GM20000 (cell line): ENCODE measurements at places on chromosomes 5 and 9.

- DNase-seq: no peak
Measured at GRCh38 chr5:172528440-172528839, 74.1 kb upstream of the SH3PXD2B start.

DNA sequence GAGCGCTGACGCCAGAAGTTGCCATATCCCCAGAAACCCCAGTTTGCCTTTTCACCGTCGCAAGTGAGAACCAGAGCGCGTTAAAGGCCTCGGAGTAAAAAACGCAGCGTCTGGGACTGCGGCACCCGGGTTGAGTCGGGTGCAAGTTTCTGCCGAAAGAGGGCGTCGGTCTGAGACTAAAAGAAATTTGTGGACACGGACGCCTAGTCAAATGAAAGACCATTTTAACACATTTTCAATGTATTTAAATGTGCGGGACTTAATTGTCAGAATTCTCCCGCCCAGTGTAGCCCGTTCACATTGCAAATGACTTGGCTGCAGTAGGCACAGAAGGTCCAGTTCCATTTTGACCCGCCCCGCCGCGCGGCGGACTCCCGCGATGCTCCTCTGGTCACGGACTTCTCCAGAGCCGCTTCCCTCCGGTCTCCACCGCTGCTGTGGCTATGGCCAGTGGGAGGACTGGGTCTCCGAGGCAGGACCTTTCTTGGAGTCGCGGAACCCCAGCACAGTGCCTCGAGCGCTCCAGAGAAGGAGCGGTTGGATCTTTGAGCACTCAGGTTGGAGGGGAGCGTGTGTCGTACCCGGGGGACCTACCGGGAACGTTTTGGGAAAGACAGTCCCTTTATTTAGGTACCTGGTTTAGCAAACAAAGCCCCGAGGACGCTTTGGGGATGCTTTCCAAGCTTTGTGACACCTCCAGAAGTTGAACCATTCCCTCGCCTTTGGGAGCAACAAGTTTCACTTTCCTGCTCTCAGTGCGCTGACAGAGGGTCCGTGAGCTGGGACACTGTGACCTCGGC lies 1.2 kb upstream of the NPR3 start:
- DNase-seq: peak; percentile 77

GRCh38 chr5:162429142-162429541 lies 361.6 kb downstream of the GABRG2 start:
- no peak for DNase-seq

DNA sequence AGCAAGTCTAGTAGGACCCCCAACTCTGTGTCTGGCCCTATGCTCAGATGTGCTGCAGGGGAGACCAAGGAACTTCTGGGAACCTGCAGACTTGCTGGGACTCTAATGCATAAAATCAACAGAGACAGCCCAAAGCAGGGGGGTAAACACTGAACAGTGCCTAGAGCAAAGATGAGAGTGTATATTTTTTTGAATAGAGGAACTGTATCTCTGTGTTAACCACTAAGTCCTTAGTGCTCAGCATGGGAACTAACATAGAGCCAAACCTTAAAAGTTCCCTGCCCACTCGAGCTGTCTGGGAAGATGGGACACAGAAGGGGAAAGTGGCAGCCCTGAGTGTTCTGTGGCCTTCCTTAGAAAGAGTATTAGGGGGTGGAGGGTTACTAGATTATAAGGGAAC lies 51.9 kb downstream of the C5orf15 start:
- no peak for DNase-seq

- DNase-seq: no peak
Measured at GRCh38 chr9:126024581-126025230, 277.5 kb downstream of the PBX3 start.

DNA sequence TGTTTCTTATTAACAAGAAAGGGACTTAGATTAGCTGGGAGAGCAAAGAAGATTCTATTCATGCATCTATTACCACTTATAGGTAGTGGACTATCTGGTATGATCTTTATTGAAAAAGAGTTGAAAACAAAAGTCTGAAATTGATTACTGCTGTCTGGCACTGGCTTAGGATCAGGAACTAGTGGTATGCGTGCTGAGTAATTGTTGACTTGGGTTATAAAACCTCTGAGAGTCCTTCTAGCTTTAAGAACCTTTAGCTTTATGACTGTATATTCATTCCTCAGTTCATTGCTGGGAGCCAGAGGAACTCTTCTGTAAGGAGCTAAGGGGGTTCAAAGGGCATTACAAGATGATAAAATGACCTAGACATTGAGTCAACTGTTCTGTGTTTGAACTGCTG lies 7.6 kb downstream of the SLC1A1 start:
- no peak for DNase-seq

DNA sequence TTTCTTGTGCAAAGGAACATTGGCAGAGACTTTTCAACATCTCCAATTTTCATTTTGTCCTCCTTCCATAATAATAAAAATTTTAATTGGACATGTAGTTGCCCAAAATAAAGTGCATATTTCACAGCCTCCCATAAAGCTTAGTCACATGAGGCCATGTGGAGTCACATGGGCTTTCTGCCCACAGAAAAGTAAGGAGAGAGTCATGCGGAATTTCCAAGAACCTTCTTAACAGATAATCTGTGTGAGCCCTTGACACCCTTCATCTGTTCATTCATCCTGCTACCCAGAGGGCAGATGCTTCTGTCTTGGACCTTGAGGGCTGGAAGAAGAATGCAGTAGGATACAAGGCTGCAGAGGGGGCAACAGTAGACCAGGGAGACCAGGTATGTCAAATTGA lies 60.7 kb downstream of the APTX start:
- DNase-seq: no peak

- no peak for DNase-seq
Measured at GRCh38 chr5:166382031-166382430, 1909.4 kb upstream of the WWC1 start.

- DNase-seq: no peak
Measured at GRCh38 chr5:142400415-142400814, 75.6 kb upstream of the SPRY4 start.

DNA sequence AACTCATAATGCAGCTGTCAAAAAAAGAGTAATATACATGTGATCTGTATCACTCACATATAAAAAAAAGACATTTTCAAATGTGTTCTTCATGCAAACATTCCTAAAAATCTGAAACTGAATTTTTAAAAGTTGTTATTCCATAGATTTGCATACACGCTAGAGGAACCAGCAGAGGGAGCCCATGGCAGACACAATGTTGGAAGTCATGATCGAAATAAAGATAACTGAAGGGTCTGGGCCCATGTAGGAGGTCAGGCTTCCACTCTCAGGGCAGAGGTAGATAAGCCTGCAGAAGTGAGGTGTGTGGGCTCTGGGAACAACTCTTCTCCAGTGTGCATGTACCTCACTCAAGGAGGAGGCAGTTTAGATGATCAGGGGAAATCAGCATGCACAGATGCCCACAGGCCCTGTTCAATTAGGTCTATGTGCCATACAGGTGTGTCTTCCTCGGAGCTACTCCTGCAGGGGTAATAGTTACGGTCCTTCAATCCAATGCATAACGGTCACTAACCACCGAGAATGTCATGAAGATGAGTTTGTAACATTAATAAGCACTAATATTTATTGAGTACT lies 208.6 kb downstream of the EPB41L4A start:
- DNase-seq: no peak

- no peak for DNase-seq
Measured at GRCh38 chr5:52846182-52846842, 58.6 kb downstream of the ITGA1 start.

- DNase-seq: no peak
Measured at GRCh38 chr5:57989378-57989777, 470.5 kb downstream of the PLK2 start.
